Kidney (tissue), 22 donors: ENCODE measurements at places on chromosomes 2 and 18.

GRCh38 chr2:233084488-233084887, 24.3 kb downstream of the INPP5D start:
- peak; percentile 29 for DNase-seq

- no peak for DNase-seq
Observed at GRCh38 chr2:98039085-98039756, 43.5 kb upstream of the TMEM131 start.

- no peak for DNase-seq
Observed at GRCh38 chr2:2771721-2772411, 440.8 kb upstream of the MYT1L start.

DNA sequence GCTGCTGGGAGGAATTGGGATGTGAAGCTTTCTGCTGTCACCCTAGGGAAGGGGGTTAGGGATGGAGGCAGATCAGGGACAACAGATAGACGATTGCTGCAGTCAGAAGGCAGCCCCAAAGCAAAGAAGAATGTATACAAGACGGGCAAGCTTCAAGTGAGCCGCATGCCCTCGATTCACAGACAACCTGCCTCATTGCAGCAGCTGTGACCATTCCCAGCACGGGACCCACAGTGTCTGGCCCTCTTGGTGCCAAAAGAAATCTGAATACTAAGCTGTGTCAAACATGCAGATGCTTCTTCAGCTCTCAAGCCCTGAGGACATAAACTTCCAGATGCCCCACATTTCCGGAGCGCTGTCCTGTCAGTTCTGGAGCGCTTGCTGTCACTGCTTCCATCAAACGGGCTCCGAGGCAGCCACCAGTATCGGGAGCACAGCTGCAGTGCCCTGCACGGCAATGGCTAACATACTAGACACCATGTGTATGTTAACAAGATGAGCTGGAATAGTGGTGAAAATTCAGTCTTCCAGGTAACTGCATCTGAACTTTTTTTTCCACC, 33.8 kb downstream of the PRELID3A start:
- no peak for DNase-seq

DNA sequence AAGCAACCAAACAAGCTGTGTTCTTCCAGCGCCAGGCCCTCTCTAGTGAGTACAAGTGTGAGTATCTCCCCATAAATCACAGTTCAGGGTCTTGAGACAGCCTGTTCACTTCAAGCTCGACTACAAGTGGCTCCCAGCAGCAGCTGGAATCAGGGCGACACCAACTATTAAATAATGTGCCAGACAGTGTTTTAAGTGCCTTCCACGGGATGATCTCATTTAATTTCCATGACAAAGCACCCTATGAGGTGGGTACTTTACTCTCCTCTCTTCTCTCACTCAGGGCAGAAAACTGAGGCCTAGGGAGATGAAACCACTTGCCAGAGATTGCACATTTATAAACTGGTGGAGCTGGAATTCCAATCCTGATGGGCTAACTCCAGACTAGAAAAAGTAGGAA, 2.6 kb upstream of the FAM136A start:
- DNase-seq: no peak

DNA sequence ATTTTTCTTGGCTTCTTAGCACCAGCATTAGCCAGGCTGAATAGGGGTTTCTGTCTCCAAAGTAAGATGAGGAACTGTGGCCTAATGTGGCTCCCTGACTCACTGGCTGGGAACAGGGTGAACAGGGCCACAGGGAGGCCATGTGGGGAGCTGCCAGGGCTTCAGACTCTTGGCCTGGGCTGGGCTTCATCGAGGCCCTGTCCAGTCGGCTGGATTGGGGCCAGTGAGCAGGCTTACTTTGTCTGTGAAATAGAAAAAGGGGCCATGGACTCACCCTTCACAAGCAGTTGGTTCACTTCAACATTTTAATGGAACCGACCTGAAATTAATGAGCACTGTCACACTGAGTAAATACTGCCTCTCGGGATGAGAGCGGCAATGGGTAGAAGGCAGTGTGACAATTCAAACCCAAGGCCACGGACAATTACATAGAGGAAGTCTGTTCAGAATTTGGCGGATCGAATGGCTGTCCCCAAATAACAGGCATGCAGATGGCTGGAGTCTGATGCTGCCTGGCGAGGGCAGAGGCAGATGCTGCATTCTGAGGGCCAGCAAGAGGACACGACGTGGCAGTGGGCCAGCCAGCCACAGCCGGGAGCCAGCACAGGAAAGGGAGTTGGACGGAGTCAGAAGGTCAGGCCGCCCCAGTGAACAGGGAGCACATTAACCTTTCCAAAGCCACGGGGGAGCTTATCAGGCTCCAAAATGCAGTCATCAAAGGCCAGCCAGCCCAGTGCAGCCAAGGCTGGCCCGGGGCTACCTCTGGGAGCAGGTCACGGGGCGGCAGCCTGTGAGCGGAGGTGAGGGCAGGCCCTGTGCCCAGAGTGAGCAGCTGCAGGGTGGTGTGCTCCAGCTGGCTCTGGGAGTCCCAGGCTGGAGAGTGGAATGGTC, 146.6 kb upstream of the REV1 start:
- peak; percentile 83 for DNase-seq

DNA sequence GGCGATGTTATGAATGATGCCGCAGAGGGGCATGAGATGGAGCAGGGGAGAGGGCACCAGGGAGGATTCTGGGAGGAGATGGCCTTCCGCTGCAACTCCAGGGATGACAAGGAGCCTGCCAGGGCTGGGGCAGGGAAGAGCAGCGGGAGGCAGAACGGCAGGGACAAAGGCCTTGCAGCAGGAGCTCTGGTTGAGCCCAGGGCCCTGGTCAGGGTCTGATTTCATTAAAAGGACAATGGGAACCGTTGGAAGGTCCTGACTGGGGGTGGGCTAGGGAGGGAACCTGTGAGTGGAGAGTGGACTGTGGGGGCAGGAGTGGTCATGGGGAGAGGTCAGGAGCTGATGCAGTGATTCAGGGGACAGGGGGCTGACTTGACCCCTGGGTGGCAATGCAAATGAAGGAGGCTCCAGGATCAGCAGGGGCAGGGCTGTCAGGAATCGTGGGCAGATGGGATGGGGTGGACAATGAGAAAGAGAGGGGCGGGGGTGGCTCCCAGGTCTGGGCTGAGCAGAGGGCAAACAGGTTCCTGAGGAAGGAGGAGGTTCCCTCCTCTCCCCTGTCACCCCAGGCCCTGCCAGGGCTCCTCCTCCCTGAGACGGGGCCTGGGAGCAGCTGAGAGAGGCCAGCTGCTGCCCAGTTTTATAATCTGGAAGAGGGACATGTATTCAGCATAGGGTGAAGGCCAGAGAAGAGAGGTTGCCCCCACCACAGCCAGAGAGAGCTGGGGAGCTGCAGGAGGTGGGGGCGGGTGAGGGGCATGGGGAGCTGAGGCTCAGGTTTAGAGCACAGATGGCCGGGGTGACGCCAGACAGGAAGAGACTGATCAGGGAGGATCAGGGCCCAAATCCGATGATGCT, 7.3 kb upstream of the DUSP2 start:
- DNase-seq: peak; percentile 39

DNA sequence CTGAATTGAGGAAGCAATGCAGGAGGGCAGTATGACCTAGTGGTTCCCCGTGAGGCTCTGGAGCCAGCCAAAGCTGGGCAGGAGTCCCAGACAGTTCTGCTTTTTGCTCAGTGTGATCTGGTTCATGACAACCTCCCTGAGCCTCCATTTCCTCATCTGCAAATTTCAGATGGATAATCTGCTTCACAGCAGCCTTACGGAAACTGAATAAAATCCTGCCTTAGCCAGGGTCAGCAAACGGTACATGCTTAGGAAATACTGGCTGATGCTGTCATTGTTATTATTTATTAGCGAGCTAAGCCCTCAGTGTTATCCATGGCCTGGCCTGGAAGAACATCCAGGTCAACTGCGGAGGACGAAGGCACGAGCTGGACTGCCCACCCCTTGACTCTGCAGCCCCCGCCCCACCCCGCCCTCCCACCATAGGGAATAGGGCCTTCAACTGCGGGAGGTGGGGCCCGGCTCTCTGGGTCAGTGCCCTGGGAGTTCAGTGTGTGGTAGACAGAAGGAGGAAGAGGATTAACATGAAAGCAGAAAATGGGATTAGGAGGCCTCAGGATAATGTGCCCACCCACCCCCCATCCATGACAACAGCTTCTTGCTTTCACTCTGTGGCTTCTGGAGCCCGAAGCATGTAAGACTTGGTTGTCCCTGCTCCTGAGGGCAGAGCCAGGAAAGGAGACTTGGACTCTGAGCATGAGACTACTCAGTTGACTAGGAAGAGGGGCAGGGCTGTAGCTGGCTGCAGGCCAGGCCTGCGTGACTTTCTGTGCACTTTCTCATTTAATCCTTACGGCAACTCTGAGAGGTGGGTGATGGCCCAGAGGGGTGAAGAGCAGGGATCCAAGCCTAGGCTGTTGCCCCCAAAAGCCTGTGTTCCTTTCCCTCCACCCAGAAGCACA, 13.1 kb downstream of the PKDCC start:
- DNase-seq: peak; percentile 29

- no peak for DNase-seq
Observed at GRCh38 chr18:35390951-35391700, 14.0 kb upstream of the ZNF396 start.

- DNase-seq: no peak
Observed at GRCh38 chr2:149441255-149441654, 110.9 kb downstream of the LYPD6 start.

DNA sequence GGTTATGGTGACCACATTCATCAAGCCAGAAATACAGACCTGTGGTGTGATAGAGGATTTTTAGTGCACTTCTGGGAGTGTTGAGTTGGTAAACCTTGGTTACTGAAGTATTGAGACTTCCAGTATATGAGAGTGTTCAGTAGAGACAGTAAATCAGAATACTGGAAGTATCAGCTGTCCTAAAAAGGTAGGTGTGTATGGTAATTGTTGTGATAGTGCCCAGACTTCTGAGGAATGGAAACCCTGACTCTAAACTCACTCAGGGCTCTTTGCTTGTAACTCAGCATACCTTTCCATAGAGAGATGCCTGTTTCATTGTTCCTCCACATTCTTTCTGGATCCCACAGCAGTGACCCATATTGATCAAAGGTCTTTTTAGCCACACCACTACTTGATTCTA, 217.1 kb downstream of the SETBP1 start:
- DNase-seq: no peak

GRCh38 chr18:63307551-63308200, 11.9 kb downstream of the BCL2 start:
- DNase-seq: no peak

DNA sequence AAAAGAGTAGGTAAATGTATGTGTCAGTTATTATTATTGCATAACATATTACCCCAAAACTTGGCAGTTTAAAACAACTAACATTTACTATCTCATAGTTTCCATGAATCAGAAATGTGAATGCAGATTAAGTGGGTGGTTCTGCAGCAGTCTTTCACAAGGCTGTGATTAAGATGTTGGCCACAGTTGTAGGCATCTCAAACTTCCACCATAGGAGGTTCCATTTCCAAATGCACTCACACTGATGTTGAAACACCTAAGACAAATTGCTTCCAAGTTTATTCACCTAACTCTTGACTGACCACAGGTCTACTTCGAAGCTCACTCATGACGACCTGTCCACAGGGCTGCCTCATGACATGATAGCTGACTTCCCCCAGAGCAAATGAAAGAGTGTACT, 360.8 kb downstream of the GRB14 start:
- DNase-seq: no peak

GRCh38 chr2:51105811-51106210, 73.9 kb upstream of the NRXN1 start:
- no peak for DNase-seq

GRCh38 chr2:237120916-237121315, 35.2 kb downstream of the COPS8 start:
- DNase-seq: no peak

DNA sequence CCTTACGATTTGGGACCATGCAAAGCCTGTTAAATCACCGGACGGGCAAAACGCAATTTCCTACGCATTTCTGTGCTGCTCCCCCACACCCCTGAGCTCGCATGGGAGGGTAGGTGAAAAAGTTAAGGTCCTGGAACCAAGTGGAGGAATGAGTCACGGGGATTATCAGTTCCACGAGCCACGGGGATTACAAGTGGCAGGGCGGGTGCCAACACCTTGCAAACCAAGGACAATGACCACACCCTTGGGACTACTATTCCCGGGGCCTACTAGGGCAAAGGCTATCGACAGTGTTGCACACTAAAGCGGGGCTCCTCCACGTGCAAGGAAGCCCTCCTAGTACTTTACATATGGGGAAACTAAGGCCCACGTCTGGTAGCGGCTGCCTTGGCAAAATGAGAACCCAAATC, 447 bp downstream of the RETSAT start:
- DNase-seq: no peak

DNA sequence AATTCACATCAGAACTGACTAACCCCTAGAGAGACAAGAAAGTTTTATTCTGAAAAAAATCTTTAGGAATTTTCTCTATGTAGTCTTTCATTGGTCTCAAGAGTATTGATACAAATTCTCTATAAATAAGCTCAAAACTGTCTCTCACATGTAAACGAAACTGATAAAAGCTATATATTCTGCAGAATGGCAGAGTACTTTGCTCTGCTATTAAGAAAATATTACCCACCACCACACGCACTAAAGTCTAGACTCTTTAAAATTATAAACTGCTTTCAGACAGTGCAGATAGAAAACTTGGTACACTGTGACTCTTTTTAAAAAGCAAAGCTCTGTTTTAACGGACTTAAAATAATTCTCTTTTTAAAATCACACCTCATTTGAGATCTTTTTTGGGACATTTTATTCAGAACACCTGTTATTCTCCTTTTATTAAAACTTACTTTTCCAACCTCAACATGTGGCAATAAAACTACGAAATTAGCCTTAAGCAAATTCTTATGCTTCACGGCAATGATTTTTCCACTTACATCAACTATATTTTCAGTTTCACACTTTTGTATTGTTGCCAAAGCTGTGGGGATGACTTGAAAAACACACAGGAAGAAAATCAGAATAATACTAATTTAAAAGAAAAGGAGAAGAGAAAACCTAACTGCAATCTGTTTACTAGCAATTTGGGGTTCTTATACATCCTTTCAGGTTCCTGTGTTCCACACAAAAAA, 58.0 kb downstream of the CCDC88A start:
- no peak for DNase-seq

GRCh38 chr2:105070010-105070865, 32.4 kb downstream of the MRPS9 start:
- DNase-seq: no peak

- DNase-seq: peak; percentile 72
Observed at GRCh38 chr18:33804258-33804657, 226.2 kb downstream of the ASXL3 start.

DNA sequence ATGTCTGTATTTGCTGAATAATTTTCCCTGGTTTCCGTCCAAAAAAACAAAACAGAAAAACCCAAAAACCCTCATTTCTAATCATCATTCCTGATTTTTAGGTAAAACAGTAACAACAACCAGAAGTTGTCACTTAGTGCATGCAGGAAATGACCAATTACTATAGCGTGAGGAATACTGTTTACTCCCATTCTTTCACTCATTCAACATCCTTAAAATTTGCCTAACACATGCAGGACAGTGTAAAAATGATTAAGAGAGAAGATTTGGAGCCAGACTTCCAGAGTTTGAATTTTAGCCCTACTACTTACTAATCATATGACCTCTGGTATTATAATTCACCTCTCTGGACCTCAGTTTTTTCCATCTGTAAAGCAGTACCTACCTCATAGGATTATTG, 83.1 kb downstream of the FIGN start:
- no peak for DNase-seq
